Amniotic stem cell (primary cell): ENCODE measurements at places on chromosomes 6 and 20.

- peak; percentile 60 for DNase-seq
These were observed 292.6 kb upstream of the MARCKS start for GRCh38 chr6:113564371-113565171.

GRCh38 chr6:6006428-6007365 lies at the start of gene NRN1:
Gene NRN1, minus strand, starts transcription at chr6:6006925. Its CDS starts 176 bp downstream, at chr6:6006749.
- no peak for DNase-seq

DNA sequence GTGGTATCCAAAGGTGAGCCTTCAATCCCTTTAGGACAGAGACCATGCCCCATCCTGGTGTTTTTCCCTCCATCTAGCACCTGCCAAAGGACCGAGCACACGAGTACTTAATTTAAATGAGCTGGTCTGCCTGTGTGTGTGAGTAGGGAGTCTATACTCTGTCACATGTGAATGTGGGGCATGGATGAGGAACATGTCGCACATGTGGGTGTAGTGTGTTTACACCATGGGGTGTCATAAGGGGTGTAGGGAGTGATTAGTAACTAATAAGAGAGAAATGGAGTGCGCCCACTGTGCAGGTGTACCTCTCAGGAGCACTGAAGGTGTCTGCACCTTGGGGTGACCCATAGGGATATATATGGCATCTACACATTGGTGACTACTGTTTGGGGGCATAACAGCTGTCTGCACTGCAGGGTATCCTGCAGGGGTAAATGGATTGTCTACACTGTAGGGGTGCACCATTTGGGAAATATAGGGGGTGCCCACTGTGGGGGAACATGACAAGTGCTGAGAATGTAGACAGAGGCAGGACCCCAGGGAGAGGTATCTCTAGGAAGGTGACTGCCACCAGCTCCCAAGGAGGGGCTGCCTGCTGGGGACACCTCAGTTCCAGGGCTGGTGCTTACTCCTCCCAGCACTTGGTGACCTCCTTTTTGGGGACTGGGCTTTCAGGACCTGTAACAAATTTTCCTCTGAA lies 53.5 kb downstream of the EBF4 start:
- no peak for DNase-seq

- DNase-seq = no peak
These were observed 411.9 kb upstream of the SASH1 start for GRCh38 chr6:147930745-147931144.

DNA sequence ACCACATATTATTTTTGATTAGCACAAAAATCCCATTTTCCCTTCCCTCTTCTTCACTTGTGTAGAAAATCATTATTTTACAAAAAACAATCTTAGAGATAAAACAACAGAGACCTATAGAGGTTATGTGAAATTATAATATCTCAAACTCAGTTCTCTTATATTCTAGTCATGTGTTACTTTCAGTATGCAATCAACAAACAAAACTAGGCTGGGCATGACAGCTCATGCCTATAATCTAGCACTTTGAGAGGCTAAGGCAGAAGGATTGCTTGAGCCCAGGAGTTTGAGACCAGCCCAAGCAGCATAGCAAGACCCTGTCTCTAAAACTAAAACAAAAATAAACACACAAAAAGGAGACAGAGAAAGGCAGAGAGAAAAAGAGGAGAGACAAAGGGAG lies 211.4 kb upstream of the SGK1 start:
- no peak for DNase-seq

- DNase-seq = no peak
These were observed 17.6 kb upstream of the COL12A1 start for GRCh38 chr6:75223428-75223827.

GRCh38 chr6:128068119-128068479 lies 167.2 kb upstream of the THEMIS start:
- DNase-seq = no peak

- DNase-seq = no peak
These were observed 161.0 kb upstream of the PRND start for GRCh38 chr20:4560667-4561066.

DNA sequence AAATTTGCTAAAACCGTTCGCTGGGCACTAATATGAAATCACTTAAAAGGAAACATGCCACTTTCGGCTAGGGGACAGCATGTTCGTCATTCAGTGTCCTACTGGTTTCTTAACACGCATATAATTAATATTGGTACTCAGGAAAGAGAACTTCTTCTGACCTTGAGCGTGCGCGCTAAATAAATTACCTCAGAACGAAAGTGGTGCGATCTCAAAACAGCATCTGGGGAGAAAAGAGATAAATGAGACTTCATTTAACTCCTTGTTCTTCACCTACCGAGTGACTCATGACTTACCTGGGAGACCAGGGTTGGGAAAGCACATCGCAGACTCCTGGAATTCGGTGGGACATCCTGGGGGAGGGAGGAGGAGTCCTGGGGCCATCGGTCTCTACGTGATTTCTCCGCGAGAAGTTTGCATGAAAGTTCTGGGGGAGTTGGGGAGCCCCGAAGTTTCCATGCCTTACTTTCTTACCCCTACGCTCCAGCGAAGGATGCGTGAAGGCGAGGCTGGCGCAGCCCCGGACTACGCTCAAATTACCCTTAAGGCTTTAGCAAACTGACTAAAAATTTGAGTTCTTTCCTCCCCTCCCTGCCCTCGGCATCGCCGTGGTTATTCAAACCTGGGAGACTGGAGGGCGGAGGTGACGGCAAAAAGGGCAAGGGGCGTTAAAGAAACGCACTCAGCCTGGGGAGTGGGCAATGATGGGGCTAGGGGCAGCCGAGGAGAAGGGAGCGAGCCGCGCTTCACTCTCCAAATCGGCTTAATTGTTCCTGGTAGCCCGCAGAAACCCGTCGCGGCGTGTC lies 1.1 kb upstream of the BEND6 start:
- DNase-seq = no peak

- DNase-seq = no peak
These were observed 24.1 kb downstream of the COL20A1 start for GRCh38 chr20:63317061-63317460.

DNA sequence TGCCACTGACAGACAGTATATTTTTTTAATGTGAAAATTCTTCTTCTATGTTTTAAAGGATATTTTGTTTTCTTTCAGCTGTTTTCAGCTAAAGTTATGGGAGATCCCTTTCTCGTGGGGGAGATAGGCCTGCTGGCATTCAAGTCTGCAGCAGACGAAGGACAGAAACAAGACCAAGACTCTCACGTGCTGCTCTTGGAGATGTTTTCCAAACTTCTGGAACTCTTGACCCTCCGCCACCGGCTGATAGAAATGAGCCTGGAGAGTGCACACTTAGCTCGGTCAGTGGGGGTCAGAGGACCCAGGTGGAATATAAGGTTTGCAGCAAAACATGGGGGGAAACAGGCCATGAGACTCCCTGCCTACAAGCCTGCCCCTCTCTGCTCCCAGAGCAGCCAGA lies 120.5 kb downstream of the CD164 start:
- DNase-seq = no peak

DNA sequence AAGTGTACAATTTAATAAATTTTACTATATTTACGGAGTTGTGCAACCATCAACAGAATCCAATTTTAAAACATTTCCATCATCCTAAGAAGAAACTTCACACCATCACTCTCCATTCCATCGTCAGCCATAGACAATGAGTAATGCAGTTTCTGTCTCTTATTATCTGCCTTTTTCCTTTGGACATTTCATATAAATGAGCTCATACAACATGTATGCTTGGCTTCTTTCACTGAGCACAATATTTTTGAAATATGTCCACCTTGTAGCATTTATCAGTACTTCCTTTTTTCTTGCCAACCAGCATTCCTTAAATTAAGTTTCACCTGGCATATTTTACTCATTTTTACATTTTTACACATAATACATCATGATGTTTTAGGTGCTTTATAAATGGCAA lies 22.7 kb upstream of the HIVEP1 start:
- DNase-seq = no peak

DNA sequence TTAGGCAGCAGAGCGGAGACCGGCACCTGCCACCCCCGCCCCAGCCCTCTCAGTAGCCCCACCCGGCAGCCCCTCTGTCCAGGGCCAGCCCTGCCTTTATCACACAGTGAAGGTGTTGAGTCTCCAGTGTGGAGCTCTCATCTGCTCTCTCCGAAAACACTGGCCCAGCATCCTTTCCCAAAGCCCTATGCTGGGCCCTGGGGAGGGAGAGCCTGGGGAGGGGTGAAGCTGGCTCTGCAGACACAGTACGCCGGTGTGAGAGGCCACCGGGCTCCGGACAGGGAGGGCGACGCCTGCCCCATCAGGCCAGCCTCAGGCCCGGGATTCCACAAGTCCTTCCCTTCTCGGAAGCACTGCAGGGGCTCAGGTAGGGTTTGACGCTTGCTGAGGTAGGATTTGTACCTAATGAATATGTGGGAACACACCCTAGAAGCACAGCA lies 186.9 kb downstream of the ERMARD start:
- DNase-seq = no peak

DNA sequence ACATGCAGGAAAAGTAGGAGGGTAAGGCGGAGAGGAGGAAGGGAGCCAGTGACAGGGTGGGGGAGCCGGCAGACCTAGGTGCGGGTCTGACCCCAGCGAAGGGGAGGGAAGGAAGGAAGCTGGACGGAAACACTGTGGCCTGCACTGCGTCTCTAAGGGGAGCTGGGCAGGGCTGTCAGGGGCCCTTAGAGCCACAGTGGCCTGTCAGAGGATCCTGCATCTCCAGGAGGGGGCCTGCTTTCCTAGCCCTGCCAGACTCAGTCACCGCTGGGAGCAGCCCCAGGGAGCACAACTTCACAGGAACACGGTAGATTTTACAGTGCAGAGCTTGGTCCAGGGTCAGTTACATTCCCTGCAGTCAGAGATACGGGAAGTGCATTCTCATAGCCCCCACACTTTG lies 118.2 kb downstream of the PACRG start:
- no peak for DNase-seq

DNA sequence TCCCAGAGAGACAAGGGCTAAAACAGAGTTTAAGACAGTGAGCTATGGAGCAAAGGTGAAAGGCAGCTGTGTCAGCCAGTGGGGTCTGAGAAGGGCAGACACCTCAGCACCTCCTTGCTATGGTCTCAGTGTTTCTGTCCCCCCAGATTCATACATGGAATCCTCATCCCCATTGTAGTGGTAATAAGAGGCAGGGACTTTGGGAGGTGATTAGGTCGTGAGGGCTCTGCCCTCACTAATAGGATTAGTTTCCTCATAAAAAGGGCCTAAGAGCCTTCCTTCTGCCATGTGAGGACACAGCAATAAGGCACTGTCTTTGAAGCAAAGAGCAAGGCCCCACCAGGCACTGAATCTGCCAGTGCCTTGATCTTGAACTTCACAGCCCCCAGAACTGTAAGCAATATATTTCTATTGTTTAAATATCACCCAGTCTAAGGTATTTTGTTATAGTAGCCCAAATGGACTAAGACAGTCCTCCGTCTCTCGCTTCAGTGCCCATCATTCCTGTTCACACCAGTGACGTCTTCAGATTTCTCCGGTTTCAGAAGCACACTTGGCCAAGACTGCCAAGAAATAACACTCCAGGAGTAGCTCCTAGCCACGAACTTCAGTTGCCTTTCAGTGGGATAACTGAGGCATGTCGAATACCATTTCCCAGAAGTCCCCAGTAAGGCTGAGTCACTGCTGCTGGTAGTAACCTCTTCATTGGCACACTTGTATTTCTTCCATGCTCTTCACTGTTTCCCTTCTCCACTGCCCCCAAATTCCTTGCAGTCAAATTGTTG lies 32.8 kb downstream of the SLC13A3 start:
- DNase-seq = no peak

DNA sequence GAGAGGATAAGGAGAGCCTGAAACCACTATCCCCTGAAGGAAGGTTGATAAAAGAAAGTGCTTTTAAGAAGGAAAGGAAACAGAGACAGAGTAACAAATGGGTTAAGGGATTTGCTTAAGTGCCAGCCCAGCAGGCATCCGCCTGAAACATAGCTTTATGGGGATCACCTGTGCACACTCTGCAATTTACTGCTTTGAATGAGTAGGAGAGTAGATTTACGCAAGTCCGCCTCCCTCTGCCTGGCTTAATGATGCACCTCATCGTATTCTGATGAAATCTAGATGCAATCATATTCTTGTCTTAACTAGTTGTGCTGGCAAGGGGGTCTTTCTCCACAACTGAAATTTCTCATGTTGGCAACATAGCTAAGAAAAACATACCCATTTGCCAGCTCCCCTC lies 101.1 kb upstream of the ID4 start:
- no peak for DNase-seq

DNA sequence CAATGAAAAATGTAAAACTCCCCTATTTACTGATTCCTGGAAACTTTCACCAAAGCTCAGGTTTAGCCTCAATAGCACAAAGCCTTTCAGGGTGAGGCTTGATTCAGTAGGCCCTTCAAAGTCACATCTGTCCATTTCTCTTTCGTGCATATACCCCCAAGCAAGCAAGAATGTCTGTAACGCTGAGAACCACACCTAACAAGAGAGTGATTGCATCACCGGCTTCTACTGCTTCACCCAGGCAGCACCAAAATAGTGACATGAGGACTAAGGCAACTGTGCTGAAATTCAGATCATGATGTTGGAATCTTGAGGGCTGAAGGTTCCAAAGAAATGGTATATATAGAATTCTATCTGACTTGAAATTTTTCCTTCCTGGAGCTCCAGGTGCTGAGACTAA lies 26.1 kb downstream of the CGA start:
- DNase-seq = no peak

GRCh38 chr20:12345978-12346377 lies 428.3 kb downstream of the BTBD3 start:
- DNase-seq = no peak

- peak; percentile 44 for DNase-seq
These were observed 176.2 kb upstream of the SASH1 start for GRCh38 chr6:148166339-148166968.

DNA sequence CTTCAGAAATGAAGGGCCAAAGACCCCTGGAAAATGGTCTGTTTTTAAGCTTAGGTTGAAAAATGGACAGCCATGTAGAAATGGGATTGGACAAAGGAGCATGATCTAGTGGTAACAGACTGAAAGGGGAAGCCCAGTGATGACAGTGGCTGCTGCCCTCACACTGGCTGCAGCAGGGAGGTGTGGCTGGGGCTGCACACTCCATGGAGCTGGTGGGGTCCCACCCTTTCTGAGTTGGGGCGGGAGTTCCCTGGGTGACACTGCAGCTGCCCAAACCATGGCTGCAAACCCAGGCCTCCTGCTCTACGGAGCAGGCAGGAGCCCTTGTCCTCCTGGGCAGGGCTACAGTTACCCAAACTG lies 8.5 kb upstream of the PACSIN1 start:
- no peak for DNase-seq
